NCI-H1930 (cell line): ENCODE measurements at places on chromosomes 3 and 15.

DNA sequence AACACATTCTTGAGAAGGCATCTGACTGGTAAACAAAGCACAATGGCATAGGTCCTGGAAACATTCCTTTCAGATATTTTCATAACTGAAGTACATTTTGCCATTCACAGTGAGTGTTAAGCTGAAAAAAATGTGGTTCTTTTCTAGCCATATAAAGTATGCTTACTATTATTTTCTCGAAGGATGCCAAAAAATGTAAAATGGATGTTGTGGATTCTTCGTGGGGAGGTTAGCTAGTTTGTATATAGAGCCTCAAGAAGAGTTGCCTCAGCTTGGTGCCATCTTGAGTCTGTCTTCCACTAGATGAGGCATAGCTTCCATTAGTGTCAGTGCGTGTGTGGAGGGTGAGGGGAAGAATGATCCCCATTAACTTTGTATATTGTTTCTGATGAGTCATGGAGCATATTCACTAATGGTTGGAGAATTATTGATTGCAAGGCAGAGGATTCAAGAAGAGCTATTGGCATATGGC lies 4.1 kb downstream of the MBNL1 start:
- DNase-seq, result no peak

GRCh38 chr3:111269777-111270176 lies 198.2 kb downstream of the NECTIN3 start:
- DNase-seq, result no peak

DNA sequence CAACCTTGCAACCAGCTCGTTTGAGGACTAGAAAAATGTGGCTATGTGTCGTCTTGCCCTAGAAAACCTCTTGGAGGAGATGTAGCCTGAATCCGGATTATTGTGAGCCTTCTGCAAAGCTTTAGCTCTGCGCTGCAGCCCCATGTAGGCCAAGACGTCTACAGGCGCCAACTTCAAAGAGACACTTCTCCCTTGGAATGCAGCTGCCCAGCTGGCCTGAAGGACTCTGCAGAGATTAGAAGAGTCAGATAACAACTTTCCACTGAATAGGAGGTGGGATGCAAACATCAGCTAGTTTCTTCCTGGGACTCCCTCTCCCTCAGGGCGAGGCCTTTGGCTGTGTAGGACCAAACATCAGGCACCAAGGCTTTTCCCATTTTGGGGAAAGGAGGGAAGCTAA lies 356.5 kb upstream of the IL12A start:
- no peak for DNase-seq

DNA sequence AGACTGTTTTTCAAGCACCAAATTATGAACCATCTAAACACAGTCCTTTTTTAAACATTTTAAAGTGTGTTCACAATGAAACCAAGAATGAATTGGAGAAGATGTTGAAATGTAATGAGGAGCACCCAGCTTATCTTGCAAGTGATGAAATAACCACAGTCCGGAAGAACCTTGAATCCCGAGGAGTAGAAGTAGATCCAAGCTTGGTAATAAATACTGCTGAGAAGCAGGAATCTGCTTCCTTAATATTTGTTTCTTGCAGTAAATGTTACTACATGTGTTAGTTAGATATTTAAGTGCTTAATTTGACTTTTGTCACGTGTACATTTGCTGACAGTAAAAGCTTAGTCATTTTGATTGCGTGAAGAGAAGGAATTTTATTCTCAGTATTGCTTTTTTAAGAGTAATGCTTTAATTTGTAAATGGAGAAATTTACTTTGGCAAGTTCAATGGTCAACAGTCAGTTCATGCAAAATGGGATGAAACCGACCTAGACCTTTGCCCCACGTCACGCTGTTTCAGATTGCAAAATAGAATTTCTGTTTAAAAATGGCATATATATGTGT lies 69.8 kb downstream of the OPA1 start:
- no peak for DNase-seq

DNA sequence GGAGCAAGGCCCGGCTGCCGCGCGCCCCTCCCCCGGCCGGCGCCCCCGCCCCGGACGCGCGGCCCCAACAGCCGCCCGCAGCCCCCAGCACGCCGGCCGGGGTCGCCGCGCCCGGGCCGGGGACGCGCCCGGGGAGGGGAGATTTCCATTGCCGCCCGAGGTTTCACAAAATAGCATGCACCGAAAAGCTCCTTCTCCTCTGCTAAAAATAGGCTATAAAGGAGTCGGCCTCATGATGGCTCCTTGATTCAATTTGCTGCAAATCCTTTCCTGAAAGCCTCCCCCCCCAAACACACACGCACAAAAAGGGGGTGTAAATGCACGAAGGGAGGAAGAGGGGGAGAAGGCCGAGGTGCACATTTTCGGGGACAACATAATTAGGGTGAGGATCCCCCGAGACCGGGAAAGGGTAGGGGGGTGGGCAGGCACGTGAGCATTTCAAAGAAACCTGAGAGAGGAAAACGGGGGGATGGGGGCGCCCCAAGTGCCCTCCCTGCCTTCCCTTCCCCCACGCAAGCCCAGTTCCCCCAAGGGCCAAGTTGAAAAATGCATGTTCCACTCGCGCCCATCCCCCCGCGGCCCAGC lies 734 bp downstream of the TBL1XR1 start:
- no peak for DNase-seq

DNA sequence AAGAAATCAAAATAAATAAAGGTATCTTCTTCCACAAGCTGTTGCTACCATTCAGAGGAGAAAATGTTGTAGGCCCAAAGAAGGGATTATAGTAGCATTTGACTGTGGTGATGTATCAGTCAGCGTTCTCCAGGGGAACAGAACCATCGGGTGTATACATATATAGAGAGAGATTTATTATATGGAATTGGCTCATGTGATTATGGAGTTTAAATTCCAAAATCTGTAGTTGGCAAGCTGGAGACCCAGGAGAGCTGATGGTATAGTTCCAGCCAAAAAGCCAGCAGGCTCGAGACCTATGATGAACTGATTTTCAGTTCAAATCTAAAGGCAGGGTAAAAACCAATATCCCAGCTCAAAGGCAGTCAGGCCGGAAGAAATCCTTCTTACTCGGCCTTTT lies 7.4 kb upstream of the SPG21 start:
- no peak for DNase-seq

GRCh38 chr3:74053970-74054516 lies 429.3 kb upstream of the PDZRN3 start:
- DNase-seq, result no peak

DNA sequence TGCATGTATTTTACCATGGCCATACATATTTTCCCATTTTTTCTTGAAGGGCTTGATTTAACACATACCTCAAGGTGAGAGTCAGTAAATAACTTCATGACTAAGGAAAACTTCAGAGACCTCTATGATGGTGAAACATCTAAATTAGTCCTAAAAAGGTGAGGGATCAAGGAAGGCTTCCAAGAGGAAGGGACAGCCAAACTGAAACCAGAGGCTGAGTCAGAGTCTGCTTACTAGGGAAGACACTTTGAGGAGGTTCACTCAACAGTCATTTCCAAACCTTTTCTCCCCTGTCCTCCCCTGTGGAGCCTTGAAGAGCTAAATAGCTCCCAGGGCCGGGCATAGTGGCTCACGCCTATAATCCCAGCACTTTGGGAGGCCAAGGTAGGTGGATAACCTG lies 206.6 kb downstream of the SHQ1 start:
- no peak for DNase-seq

- DNase-seq, result no peak
These were observed 30.3 kb downstream of the SETD2 start for GRCh38 chr3:47133641-47134040.

DNA sequence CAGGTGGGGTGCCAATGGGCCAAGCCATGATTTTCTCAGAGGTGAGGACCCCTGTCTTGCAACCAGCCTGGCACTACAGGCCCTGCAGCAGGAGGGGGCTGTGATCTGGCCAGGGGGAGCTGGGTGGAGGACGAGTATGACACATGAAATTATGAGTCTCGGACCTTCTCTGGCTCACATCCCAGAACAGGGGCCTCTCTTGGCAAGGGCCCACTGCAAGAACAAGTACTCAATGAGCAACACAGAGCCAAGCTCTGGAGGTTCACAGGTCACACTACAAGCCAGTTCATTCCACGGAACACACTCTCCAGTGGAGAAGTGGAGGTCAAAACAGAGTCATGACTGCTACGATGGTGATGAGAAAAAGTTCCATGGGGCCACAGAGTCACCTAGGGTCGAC lies 28.3 kb downstream of the CCDC32 start:
- DNase-seq, result no peak

DNA sequence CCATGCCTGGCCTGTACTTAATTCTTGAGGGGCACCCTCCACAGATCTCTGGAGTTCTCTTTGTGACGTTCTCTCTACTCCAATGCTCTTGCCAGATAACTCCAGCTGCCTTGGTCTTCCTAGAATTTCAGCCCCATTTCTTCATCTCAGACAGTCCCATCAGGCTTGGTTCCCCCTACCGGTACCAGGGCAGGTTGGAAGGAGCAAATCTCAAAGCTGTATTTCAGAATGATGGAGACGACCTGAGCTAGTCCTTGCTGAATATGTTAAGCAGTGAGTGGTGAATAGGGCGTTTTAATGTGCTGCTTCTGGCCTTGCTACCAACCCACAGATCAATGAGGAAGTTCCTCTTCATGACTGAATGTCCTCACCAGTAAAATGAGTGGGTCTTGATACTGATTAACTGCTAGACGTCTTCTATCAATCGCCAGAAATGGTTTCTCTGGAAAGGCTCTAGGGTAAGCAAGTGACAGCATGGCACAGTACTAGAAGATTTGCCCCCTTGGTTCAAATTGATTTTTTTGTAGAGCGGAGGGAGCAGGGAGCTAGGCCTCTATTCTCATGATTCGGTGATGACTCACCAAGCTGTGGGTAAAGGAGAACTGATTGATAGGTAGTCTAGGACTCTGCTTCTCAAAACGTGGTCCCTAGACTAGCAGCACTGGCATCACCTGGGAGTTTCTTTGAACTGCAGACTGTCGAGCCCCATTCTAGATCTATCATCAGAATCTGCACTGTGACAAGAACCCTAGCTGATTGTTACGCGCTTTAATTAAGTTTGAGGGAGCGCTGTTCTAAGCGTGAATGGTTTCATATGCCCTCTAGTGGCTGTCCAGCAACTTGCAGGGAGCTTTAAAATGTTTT lies 67.8 kb downstream of the UBP1 start:
- no peak for DNase-seq

- no peak for DNase-seq
These were observed 52.6 kb upstream of the MYO5C start for GRCh38 chr15:52348056-52348745.

DNA sequence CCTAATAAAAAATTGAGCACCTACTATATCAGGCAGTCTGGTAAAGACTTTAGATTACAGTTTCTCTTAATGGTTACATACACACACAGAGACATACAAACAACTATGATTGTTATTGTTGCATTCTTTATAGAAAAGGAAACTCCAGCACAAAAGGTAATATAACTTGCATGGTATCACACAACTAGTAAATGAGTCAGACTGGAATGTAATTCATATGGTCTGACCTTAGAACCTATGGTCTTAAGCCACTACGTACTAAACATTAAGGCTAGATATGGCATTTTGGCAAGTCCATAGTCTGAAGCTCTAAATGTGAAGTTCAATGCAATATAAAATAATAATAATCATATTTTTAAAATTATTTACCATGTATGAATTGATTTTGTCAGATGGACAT lies 380.6 kb downstream of the LSAMP start:
- DNase-seq, result no peak

DNA sequence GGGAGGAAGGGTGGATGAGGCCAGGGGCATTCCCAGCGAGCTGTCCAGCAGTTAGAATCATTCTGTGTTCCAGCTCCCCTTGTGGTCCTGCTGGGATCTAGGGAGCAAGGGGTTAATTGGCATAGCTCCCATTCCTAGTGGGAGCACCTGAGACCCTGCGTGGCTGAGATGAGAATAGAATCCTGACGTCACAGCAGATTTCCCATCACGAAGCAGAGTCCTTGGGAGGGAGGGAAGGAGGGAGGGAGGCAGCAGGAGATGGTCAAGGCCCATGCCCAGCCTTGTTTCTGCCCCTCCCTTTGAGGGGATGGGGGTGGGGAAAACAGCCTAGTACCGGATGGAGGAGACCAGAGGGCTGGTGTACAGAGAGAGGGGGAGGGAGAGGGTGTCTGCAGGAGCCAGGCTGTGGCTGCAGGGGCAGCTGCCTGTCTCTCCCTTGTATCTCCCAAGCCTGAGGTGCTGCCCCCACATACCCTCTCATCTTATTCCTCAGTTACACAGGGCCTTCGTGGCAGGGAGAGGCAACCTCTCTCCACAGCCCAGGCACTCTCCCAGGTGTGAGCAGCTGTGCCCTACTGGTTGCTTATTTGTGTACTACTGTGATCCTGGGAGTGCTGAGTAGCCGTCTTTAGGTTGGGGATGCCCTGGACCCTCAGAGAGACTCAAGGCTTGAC lies 5.4 kb downstream of the TYRO3 start:
- no peak for DNase-seq

DNA sequence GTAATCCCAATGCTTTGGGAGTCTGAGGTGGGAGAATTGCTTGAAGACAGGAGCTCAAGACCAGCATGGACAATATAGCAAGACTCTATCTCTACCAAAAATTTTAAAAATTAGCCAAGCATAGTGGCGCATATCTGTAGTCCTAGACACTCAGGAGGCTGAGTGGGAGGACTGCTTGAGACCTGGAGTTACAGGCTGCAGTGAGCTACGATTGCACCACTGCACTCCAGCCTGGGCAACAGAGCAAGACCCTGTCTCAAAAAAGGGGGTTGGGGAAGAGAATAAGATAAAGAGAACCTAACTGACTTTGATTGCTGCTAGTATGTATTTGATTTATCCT lies 755 bp downstream of the CD200R1 start:
- DNase-seq, result no peak

DNA sequence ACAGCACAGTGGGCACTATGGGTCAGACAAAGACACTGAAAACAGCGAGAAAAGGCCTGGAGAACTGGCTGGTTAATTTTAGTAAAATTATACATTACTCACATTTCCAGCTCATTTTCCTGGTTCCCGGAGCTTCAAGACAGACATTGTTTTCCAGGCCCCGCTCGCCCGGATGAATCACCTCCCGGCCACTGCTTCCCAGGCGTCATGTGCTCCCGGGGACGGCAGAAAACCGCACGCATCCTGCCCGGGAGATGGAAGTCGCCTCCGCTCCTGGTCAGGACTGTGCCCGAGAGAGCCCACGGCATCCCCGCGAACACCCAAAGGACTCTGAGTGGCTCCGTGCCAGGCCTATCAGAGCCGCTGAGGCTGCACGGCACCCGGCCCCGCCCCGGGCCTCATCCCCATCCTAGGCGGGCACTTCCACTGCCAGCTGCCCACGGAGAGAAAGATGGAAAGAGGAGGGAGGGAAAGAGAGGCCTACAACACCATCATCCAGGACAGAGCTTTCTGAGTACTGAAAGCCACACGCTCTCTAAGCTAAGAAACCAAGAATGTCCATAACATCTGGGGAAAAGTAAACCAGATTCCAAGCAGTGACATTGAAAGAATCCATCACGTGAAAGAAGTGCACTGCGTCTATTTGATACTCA lies 75.1 kb downstream of the VGLL4 start:
- no peak for DNase-seq

- no peak for DNase-seq
These were observed 186.2 kb upstream of the RASGRP1 start for GRCh38 chr15:38750786-38751185.

GRCh38 chr3:65168547-65168946 lies 480.7 kb upstream of the ADAMTS9 start:
- DNase-seq, result no peak

GRCh38 chr3:143331350-143331749 lies 211.8 kb downstream of the CHST2 start:
- DNase-seq, result no peak
